ENCODE measurements at places on chromosomes 13 and 19. TPM values are rescaled to one million over a fixed set of nuclear protein-coding genes. Genes with fewer than 3 reads are reported as not detected.

DNA sequence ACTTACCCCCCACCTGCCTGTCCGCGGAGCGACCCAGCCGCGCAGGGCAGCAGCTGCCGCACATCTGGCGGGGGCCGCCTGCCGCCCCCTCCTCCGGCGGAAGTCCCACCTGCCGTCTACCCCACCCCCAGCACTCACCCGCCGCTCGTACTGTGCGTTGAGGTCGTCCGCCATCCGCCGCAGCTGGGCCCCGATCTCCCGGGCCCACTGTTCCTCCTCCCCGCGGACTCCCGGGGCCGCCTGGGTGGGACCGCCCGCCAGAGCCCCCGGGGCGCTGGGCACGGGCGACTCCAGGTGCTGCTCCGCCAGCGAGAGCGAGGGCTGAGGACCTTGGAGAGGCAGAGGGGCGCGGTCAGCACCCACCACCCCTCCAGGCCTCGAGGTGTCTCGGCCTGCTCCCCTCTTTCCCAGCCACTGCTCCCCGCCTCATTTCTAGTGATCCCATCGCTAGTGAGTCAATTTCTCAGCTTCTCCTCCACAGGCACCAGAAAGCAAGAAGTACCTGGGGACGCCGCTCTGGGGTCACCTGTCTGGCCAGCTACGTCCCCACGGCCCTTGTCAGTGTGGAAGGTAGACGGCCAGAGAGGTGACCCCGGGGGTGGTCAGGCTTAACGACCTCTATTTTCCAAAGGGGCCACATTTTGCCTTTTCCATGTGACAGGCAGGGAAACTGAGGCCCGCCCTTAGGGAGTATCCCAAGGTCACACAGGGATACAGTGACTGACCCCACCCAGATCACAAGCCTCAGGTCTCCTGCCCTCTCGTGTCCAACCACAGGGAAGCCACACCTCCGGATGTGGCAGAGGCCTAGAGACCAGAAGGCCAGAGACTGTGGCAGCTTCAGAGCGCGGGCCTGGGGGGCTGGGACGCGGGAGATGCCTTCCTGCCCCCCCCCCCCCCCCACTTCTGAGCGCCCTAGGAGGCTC, 4.3 kb downstream of the BBC3 start:
- peak; percentile 94 for DNase-seq

OLFM2 gene
- 10.4 TPM for total RNA-seq

PBX4 gene
- 3.4 TPM for total RNA-seq

DNA sequence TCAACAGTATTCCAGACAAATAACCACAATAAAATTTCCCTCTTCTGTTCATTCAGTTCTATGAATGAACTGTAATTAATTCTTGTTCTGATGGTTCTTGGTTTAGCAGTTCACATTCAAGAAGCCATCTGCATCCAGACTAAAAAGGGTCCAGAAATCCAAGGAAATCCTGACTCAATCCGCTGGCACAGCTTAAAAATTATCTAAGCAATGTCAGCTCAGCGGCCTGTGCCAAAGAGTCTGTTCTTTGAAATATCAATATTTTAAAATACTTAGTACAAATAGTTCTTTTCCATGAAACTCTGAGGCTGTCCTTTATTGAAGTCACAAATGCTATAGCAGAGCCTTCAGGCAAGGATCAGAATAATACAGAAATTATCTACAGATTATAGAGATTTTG, 57.2 kb downstream of the DHRS12 start:
- DNase-seq = no peak

DNA sequence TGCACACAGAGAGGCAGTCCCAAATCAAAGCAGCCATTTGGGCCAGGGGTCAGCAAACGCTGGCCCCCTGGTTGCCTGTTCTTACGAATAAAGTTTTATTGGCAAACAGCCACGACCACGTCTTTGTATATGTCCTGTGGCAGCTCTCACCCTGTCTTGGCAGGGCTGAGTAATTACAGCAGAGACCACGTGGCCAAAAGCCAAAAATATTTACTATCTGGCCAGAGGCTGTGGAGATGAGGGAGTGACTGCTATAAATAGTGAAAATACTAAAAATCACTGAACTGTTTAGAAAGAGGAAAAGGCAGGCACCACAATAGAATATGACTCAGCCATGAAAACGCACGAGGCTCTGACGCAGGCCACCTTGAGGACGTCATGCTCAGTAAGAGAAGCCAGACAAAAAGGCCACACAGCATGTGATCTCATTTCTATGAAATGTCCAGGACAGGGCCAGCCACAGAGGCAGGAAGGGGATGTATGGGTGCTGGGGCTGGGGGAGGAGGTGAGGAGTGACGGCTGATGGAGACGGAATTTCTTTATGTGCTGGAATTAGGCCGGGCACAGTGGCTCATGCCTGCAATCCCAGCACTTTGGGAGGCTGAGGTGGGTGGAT, 29.4 kb downstream of the SMIM24 start:
- DNase-seq = no peak

- no peak for DNase-seq
Observed at GRCh38 chr13:50152655-50153309, 137.5 kb downstream of the KCNRG start.

GRCh38 chr13:37109051-37109678, 3.7 kb upstream of the CSNK1A1L start:
- no peak for DNase-seq

DNA sequence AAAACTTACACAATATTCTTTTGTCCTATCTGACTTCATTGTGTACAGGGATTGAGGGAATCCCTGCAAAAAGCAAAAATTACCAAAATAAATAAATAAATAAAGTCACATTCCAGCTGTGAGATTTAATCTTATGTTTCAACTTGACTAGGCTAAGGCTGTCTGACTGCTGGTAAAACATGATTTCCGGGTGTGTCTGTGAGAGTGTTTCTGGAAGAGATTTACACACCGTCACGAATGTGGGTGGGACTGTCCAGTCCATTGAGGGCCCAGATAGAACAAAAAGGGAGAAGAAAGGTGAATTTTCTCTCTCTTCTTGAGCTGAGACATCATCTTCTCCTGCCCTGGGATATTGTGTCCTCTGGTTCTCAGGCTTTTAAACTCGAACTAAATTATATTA, 166.1 kb downstream of the LIG4 start:
- no peak for DNase-seq

DNA sequence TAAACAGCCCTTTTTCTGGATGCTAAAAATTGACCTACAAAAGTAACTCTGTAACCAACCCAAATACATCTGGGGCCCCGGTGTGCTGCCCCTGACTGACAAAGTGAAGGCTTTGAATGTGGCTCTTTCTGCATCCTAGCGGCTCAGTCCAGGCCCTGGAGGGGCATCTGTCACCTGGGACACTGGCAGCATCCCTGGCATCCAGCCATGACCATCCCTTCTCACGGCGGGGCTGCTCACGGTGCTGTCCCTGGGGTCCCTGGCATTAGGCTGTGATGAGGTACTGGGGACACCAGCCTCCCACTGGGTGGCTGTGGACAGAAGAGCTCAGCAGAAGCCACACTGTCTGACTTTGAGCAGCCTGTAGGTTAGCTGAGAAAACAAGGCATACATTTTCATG, 34.3 kb downstream of the BICRA start:
- no peak for DNase-seq

KCNN4 gene
- 9.6 TPM for total RNA-seq

DNA sequence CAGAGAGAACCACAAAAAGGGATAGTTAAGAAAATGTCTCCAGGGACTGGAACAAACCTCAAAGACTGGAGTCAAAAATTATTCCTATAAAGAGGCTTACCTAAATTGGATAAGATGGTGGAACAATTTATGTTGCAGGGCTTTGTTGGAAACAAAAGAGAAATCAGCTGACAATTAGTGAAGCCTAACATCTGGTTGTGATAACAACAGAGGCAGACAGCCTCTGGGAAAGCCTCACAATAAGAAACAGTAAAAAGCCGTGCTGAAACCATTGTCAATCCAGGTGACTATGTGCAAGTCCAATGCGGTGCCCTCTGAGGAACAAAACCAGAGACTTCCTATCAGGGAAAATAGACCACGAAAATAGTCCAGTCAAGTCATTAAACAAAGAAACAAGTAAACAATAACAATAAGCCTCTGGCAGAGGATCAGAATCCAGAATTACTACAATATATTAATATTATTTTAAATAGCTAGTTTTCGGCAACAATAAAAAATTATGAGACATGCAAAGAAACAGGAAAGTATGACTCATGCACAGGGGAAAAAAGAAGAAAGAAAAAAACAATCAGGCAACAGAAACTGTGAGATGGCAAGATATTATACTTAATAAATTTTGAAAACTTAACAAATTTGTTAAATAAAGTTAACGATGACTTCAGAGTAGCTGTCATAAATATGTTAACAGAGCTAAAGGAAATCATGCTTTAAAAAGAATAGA, 99.7 kb upstream of the RXFP2 start:
- DNase-seq = no peak

DNA sequence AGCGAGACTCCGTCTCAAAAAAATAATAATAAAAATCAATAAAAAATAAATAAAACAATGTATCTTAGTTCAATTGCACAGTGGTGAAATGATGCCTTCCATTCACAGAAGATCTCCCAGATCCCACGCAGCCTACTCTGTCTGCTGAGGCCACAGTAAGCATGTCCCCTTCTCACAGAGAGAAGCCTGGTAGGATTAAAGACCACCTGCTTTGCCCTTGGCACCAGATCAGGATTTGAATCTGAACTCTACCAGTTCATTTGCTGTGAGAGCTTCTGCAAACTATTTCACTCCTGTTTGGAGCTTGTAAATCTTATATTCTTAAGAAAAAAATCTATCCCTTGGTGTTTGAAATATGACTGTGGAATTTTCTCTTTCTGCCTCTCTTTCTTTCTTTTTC, 2.2 kb upstream of the SLC7A1 start:
- no peak for DNase-seq

GRCh38 chr13:43776501-43777079, 10.2 kb downstream of the ENOX1 start:
- no peak for DNase-seq

DNA sequence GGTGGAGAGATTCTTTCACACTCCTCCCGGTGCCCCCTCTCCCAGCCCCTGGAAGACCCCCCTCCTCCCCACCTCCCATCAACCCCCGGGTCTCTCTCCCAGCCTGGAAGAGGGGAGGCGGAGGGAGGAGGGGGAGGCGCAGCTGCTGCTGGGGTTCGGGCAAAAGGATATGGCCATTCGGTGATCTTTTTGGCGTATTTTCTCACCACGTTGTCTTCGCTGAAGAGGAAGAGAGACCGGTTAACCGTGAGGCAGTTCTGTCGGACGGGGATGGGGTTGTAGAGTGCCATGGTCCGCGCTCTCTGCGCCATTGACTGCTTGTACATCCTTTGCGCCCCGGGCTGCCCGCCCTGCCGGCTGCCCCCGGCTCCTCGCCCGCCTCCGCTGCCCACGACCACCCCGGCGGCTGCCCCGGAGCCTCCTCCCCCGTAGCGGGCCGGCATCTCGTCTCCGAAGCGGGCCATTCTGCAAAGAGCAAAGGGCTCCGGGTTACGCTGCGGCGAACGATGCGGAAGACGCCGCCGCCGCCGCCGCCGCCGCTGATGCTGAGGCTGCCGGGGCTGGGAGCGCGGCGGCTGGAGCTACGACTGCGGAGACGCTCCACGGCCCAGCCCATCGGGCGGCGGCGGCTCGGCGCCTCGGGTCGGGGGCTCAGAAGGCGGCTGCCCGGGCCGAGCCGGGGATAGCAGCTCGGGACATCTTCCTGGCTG, 363 bp downstream of the CACNA1A start:
- no peak for DNase-seq

GRCh38 chr13:30619731-30620130, 2.0 kb downstream of the USPL1 start:
- no peak for DNase-seq

ZNF524 gene
- total RNA-seq = 22.3 TPM

- DNase-seq = no peak
Observed at GRCh38 chr19:17762505-17763229, 11.4 kb downstream of the FCHO1 start.

- no peak for DNase-seq
Observed at GRCh38 chr13:78105656-78106055, 187.0 kb upstream of the EDNRB start.

DNA sequence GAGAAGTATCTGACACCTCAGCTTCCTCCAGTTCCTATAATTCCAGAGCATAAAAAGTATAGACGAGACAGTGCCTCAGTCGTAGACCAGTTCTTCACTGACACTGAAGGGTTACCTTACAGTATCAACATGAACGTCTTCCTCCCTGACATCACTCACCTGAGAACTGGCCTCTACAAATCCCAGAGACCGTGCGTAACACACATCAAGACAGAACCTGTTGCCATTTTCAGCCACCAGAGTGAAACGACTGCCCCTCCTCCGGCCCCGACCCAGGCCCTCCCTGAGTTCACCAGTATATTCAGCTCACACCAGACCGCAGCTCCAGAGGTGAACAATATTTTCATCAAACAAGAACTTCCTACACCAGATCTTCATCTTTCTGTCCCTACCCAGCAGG, 3.1 kb downstream of the KLF5 start:
- no peak for DNase-seq

DNA sequence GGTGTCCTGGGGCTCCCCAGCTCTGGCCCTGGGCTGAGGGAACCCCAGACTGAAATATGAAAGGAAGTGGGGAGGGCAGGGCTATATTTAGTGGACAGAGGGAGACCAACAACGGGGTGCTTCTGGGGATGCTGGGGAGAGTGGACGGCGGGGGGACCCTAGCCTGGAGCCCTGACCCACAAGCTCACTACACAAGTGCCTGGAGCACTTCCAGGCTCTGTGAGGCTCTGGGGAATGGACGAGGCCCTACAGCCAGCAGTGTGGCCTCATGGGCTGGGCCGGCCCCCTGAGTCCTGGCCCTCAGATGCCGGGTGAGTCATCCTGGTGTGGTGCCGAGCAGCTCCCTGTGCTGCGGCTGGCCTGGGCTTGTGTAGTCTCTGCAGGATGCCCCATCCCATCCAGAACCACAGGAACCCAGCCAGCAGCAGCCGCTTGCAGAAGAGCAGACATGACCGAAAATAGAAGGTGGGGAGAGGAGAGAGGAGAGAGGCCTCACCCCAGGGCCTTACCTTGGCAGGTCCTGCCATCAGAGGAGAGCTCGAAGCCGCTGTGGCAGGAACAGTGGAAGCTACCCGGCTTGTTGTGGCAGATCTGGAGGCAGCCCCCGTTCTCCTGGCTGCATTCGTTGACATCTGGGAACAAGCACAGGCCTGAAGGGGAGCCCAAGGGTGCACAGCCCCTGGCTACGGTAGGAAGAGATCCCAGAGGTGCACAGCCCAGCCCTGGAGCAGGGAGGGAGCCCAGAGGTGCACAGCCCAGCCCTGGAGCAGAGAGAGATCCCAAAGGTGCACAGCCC, 26.1 kb downstream of the GAS6 start:
- DNase-seq = peak; percentile 59

- DNase-seq = no peak
Observed at GRCh38 chr13:34637138-34637537, 304.9 kb upstream of the NBEA start.

DNA sequence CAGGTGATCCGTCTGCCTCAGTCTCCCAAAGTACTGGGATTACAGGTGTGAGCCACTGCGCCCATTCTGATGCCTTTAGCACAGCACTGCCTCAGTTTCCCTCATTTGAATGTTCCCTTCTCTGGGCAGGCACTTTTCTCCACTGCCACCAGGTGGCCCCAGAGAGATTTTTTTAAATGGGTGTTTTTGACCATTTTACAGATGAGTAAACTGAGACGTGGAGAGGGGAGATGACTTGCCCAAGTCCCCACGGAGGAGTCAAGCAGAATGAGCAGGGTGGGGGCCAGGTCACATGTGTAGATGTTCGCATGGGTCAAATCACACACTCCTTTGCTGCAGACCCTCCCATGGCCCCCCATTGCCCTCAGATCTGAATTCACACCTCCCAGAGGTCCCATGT, 3.2 kb upstream of the PDE4C start:
- no peak for DNase-seq

UPK1A gene
- not detected for total RNA-seq
